Fibroblast of upper back skin (primary cell): ENCODE measurements at places on chromosomes 16 and 17.
A peak's percentile ranks its signal among the peaks of the same experiment; 100 is the strongest.

DNA sequence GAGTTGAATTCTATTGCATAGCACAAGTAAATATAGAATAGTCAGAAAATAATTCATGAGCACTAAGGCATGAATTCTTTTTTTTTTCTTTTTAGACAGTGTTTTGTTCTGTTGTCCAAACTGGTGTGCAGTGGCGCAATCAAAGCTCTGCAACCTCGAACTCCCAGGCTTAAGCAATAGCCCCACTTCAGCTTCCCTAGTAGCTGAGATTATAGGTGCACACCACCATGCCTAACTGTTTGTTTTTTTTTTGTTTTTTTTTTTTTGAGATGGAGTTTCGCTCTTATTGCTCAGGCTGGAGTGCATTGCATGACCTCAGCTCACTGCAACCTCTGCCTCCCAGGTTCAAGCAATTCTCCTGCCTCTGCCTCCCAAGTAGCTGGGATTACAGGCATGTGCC, 16.6 kb downstream of the TUBD1 start:
- DNase-seq: no peak

- DNase-seq: no peak
Observed at GRCh38 chr17:80296221-80296620, 35.6 kb downstream of the RNF213 start.

DNA sequence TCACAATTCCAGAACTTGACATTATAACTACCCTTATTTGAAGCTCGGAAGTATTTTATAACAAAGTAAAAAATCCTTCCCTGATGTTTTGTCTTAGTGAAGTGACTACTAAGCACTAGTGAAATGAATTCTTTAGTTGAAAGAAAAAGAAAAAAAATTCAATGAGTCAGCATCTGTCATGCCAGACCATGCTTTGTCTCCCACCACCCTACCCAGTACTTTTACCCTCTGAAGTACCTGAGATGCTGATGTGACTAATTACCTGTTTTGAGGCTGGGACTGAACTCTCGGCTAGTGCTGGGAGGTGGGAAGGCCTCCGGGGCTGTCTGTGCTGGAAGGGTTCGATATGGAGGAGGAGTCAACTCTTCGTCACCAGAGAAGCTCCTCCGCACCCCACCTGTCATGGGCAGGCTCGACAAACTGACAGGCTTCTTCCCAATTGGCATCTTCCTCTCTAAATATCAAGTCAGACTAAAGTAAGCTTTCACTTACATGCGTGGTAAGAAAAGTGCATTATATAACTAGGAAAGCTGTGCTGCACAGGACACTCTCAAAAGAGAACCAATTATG, 19.6 kb downstream of the NME2 start:
- DNase-seq: no peak

- DNase-seq: no peak
Observed at GRCh38 chr16:73190256-73190655, 142.3 kb upstream of the ZFHX3 start.

DNA sequence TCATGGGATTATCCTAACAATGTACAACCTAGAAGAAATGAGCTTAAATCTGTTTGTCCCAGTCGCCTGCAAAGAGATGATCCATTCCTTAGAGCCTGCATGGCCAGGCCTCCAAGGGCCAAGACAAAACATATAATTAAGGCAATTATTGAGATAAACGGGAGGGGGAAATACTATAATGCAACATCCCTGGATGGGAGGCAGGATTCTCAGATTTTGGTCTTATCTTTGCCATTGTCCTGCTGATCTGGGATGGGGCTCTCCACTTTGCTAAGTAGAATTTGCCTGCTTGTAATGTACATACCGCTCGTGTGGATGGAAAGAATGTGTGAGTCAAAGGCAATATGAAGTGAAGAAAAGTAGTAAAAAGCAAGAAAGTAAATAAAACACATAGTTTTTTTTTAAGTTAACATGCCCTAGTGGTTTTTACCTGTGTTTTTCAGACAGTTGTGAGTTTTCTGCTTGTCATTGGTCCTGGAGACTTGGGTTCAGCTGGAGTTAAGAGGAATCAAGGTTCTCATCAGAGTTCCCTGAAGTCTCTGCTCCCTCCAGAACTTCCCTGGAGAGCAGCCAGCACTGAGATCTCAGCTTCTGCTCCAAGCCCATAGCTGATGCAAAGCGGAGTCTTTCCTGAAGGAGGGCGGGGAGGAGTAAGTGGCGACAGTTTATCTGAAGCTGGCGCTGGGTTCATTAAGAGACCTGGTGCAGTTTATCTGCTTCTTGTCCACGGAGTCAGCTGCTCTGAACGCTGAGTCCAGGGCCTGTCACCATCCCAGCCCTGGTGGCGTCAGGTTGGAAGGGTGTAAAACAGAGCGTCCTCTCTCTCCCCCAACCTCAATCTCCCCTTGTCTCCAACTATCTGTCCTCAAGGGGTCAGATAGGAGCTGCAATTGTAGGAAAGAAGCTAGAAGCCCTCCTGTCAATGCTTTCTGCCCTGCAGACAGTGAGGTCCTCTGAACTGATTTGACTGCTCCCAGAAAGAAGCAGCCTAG, 30.1 kb downstream of the HOXB1 start:
- peak; percentile 72 for DNase-seq

GRCh38 chr17:37213927-37214326, 161.9 kb upstream of the C17orf78 start:
- no peak for DNase-seq

DNA sequence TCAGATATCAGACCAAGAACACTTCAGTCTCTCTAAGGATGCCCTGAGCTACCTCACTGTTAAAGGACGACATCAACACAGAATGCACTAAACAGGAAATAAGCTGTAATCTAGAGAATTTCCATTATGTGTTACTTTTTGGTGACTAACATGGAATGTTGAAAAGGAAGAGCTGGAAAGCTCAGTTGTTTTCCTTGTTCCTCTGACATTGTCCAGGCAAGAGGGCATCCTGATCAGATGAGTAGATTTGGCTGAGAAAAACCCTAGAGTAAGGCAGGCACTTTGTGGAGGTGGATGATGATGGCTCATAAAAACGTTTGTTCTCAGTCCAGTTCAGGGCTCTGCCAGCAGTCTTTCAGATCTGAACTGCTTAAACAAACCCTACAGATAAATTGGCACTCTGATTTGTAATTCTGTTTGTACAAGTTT, 34.0 kb downstream of the DGKE start:
- no peak for DNase-seq

DNA sequence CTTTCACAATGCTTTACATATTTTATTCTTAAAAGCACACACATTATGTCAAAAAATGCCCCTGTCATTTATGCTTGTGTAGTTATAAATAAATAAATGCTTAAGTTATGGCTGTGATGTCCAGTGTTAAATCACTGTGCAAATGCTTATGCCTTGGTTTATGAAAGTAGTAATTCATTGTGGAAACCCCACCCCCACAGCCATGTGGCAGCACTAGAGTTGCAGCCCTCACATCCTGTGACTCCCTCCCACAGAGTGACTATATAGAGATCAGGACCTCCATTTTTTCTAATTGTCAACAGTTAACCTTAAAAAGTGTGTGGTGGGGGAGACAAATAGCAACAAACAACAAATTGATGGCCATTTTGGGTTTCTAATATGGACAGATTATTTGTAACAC, 2.4 kb downstream of the SKAP1 start:
- no peak for DNase-seq

GRCh38 chr17:17225901-17226300, 11.1 kb downstream of the FLCN start:
- DNase-seq: no peak

GRCh38 chr17:82592767-82593589, 55.3 kb downstream of the WDR45B start:
- DNase-seq: peak; percentile 79

DNA sequence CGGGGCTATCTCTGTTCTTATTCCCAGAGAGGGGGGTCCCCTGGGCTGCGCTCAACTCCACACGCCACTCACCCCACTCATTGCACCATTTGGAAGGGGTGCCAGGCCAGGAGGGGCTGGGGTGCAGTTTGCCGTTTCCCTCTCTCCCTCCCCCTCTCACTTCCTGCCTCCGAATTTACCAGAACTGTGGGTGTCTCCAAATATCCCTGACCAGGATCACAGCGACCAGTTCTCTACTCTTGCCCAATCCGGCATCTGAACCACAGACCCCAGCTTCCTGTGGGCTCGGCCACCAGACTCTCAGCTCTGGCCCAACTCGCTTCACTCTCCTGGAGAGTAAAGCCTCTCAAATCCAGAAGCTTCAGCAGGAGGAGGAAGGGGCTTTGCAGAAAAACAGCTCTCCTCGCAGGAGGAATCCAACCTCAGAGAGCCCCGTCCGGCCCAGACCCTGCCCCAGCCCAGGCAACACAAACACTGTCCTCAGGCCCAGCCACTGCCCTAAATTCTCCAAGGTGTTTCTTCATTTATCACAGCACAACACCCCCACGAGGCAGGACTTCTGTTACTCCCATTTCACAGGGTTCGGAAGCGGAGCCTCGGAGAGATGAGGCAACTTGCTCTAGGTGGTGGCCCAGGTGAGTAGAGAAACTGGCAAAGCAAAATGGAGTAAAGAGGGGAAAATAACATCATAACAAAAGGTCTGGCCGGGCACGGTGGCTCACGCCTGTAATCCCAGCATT, 423 bp upstream of the ASGR2 start:
- no peak for DNase-seq

DNA sequence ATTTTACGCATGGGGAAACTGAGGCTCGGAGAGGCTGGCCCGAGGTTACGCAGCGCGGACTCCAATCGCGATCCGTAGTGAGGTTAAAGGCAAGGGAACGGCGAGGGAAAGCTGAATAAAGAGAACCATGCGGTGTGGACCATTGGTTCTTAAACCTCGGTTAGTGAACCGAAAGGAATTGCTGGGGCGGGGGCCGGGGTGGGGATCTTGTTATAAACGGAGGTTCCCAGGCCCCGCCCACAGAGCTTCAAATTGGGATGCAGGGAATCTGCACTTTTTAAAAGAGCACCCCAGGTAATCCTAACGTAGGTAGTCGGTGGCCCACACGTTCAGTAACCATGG, 524 bp downstream of the IQCK start:
- no peak for DNase-seq

- DNase-seq: peak; percentile 82
Observed at GRCh38 chr17:29645515-29646051, 22.9 kb upstream of the CORO6 start.

DNA sequence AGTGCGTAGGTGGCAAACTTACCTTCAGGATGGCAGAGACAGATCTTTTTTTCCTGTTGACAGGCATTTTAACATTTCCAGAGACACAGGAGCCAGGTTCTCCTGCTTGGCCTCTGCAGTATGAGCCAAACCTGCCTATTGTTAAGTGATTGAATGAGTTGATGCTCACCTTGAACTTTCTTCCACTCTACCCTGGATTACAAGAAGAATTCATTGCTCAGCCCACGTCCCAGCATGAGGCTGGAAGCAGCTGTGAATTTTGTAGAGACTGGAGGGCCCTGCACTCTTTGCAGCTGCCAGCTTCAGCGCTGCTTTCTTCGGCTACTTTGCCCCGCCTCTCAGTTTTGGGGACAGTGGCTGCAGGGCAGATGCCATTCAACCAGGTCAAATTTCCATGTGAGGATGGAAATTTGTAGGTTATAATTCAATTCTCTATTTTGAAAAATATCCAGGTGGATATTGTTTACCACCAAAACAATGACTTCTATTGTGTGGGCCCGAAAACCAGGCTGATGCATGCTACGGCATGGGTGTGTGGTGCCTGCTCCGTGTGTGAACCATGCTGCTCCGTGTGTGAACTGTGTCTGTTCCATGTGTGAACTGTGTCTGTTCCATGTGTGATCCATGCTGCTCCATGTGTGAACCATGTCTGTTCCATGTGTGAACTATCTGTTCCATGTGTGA, 75.2 kb upstream of the METTL9 start:
- DNase-seq: no peak

- no peak for DNase-seq
Observed at GRCh38 chr17:63665527-63666214, 34.3 kb downstream of the LIMD2 start.

GRCh38 chr17:82502207-82502606, 17.3 kb upstream of the FOXK2 start:
- no peak for DNase-seq

DNA sequence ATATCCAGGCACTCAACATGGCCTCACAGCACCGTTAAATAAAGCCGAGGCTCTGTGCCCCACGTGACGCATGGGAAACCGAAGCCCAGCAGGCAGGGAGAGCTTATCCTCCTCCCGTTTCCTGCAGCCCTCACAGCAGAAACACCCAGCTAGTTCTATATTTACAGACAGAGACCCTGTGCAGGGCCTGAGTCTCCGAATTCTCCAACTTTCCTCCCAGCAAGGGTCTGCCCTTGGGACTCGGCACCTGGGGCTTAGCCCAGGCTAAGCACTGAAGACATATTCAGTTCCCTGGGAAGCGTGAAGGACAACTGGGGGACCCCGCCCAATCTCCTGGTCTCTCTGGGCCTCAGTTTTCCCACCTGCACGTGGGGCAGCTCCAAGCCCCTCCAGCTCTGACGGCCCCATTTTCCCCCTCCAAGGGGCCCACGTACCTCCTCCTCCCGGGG, 29.2 kb downstream of the TRPV3 start:
- DNase-seq: no peak

DNA sequence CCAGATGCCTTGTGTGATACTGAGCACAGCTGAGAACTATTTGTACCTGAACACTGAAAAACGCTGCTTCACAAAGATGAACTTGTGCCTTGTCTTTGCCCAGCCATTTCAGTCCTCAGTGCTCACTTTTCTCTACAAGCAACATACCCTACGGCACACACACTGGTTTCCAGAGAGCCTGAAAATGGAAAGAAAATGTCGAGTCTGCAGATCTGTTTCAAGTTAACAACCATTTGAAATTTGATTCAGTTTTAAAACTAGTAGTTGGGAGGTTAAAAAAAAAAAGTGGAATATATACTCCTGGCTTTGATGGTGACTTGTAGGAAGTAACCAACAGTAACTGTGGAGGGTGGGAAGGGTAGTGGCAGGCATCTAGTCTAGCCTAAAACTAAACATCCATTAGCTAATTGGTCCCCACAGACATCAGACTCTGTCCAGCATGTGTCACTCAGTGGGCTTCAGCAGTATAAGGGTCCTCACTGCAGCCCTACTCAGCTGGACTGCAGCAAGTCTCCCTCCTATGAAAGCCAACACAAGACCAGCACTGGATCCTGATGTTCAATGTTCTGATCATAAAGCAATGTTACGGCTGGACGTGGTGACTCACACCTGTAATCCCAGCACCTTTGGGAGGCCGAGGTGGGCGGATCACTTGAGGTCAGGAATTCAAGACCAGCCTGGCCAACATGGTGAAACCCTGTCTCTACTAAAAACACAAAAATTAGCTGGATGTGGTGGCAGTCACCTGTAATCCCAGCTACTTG, 27.1 kb downstream of the ERN1 start:
- DNase-seq: no peak

DNA sequence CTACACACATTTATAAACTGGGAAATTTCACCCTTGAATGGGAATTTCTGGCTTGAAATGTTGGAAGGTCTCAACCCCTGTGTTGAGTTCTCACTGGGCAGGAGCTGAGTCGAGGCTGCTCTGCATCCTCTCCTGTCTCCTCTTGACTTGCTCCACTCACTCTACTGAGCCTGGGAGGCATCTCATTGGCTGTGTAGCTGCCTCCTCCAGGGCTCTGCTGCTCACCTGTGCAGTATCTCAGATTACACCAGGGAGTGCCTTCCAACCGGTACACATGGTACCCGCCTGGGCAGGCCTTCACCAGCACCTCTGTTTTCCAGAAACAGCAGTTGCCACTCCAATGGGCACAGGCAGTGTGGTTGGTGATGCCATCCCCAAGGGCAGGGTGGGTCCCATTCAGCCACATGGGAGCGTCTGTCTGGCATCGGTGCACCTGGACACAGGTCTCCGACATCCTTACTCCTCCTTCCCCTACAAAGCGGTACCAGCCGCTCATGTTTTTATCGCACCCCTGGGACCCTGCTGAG, 3.7 kb downstream of the GP2 start:
- no peak for DNase-seq

- DNase-seq: no peak
Observed at GRCh38 chr17:63843910-63844677, 1.6 kb upstream of the SMARCD2 start.
